ENCODE measurements at places on chromosomes 11 and 22.
A peak's percentile ranks its signal among the peaks of the same experiment; 100 is the strongest.

- no peak for DNase-seq
Observed at GRCh38 chr22:26823966-26824365, 166.6 kb downstream of the MIAT start.

GRCh38 chr22:24327832-24328231, 57.2 kb downstream of the SPECC1L start:
- DNase-seq, result no peak

DNA sequence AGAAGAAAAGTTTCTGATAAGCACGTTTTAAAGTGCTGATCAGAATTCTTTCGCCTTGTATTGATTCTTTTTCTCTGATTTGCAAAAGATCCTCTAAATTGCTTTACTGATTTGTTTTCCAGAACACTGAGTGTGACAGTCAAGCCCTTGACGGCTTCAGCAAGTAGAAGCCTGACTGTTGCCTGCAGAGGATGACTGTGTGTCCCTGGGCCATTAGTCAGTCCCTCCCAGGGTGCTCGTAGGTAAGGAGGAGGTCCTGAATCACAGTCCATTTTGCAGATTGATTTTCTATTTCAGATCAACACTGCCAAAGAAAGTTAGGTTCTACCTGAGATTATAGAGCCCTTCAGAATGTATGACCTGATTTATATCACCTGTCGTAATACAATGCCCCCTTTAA, 38.6 kb upstream of the POGLUT3 start:
- no peak for DNase-seq

- no peak for DNase-seq
Observed at GRCh38 chr22:22944268-22944985, 56.8 kb downstream of the IGLL5 start.

- DNase-seq, result no peak
Observed at GRCh38 chr11:44466531-44467205, 98.8 kb upstream of the CD82 start.

- DNase-seq, result peak; percentile 97
Observed at GRCh38 chr11:118791111-118791960, at the start of gene DDX6. DDX6 (minus strand) TSS chr11:118791164; CDS start chr11:118786251, 4,913 bp downstream.

All from activated CD4-positive, alpha-beta T cell treated with anti-CD3 and anti-CD28 coated beads, Interleukin-2, amount 10 ng/mL, durations not matched to agents 24 days and 14 days (primary cell).